Caki2 (cell line): ENCODE measurements at places on chromosomes 16 and 17. TPM values are rescaled to one million over a fixed set of nuclear protein-coding genes. Genes with fewer than 3 reads are reported as not detected.

- no peak for DNase-seq
Measured at GRCh38 chr16:53515811-53516210, 12.8 kb upstream of the AKTIP start.

DNA sequence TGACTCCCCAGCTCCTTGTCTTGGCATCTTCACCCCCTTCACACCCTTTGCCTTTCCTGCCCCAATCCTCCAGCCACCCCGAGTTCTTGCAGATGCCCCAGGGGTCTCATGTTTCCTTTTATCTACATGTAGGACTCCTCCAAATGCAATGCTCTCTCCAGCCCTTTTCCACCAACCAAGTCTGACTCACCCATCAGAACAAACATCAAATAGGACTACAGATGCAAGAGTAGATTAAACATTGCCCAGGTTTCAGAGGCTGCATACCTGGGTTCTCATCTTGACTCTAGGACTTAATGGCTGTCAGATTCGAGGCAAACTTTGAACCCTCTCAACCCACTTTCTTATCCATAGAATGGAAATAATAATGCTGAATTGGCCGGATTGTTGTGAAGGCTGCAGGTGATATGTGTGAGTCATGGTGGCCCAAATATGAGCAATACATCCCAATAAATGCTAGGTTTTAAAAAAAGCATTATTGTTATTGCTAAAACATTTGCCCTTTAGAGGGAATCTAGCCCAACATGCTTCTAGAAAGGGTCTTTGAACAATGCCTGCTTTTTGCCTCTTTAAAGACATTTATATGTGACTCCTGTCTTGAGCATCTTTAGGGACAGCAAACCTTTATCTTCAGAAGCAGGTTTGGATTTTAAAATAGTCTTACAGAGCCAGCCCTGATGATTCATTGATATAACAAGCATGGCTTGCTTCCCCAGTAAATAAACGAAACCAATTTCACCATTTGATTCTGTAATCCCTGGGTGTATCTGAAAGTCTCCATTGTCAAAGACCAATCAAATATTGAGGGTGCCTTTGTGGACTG lies 310.1 kb downstream of the FOXL1 start:
- no peak for DNase-seq

The FBXO39 gene
- total RNA-seq: not detected in 2 replicates

The SHISA9 gene
- total RNA-seq: 23.3 and 24.2 TPM in 2 replicates

GRCh38 chr17:7138800-7139381 lies 24.3 kb upstream of the ASGR2 start:
- DNase-seq: no peak

- no peak for DNase-seq
Measured at GRCh38 chr16:76125871-76126270, 151.3 kb upstream of the CNTNAP4 start.

The GPR179 gene
- total RNA-seq: 0.07 TPM in 1 of 2 replicates, not detected in the other

- DNase-seq: no peak
Measured at GRCh38 chr17:44925731-44926697, 10.7 kb upstream of the GFAP start.

GRCh38 chr17:80948976-80949450 lies 42.6 kb upstream of the CHMP6 start:
- DNase-seq: no peak

DNA sequence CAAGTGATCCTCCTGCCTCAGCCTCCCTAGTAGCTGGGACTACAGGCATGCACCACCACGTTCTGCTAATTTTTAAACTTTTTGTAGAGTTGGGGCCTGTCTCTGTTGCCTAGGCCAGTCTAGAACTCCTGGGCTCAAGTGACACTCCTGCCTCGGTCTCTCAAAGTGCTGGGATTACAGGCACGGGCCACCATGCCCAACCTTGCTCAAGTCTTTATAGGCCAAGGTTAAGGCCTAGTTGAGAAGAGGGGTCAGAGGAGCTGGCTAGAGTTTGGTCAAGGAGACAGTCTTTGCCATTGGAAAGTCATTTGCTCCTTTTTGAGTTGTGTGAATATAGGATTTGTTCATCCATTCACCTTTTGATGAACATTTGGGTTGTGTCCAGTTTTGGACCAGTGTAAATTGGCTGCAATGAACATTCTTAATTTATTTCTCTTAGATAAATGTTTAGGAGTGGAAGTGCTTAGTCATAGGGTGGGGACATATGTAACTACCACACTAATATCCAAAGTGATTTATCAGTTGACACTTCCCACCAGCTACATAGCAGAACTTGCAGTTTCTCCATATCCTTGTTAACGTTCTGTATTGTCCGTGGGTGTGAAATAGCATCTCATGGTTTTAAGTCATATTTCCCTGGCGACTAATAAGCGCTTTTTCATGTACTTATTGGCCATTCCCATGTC lies 30.7 kb upstream of the ARHGAP17 start:
- peak; percentile 56 for DNase-seq

GRCh38 chr17:81453712-81454111 lies 58.5 kb downstream of the BAHCC1 start:
- DNase-seq: no peak

The PTGES3L gene
- not detected in 2 replicates for total RNA-seq

The CYB561 gene
- total RNA-seq: 40.1 and 43.8 TPM in 2 replicates

The NPIPB8 gene
- total RNA-seq: not detected in 2 replicates

GRCh38 chr16:65889533-65889966 lies 476.9 kb upstream of the CDH5 start:
- no peak for DNase-seq

The ABHD15 gene
- total RNA-seq: 19.3 and 27.6 TPM in 2 replicates

DNA sequence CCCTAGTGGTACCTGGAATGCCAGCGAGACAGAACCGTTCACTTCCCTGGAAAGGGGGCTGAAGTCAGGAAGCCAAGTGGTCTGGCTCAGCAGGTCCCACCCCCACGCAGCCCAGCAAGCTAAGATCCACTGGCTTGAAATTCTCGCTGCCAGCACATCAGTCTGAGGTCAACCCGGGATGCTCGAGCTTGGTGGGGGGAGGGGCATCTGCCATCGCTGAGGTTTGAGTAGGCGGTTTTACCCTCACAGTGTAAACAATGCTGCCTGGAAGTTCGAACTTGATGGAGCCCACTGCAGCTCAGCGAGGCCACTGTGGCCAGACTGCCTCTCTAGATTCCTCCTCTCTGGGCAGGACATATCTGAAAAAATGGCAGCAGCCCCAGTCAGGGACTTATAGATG lies 464.7 kb upstream of the TOM1L1 start:
- DNase-seq: no peak

The HLF gene
- total RNA-seq: 4.1 and 6.0 TPM in 2 replicates

The LITAFD gene
- not detected in 2 replicates for total RNA-seq

The PIK3R6 gene
- not detected in 2 replicates for total RNA-seq

- peak; percentile 73 for DNase-seq
Measured at GRCh38 chr17:39738568-39738901, 797 bp downstream of the GRB7 start.

DNA sequence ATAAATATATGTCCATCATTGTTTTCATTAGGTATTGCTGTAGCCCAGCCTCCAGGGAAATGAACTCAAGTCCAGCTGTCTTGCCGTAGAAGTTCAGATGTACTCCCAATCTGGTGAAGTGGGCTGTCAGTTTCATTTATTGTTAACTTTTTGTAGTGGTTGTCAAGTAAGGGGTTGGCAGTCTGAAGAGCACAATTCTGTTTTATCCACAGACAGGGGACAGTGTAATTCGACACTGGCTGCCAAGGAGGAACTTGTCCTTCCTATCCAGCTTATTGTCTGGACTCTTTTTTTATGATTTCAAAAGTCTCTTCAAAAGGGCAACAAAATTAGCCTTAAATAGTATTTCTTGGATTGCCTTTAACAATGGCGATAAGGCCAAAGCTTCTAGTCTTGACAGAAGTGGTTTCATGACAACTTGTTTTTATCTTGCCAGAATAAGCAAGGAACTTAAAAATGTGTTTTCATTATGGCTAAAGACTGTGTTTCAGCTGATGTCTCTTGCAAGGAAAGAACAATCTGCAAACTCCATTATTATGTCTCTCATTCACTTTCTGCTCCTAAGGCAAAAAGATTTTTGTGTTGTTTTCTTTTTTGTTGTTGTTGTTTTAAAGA lies 73.9 kb upstream of the TANC2 start:
- DNase-seq: no peak

DNA sequence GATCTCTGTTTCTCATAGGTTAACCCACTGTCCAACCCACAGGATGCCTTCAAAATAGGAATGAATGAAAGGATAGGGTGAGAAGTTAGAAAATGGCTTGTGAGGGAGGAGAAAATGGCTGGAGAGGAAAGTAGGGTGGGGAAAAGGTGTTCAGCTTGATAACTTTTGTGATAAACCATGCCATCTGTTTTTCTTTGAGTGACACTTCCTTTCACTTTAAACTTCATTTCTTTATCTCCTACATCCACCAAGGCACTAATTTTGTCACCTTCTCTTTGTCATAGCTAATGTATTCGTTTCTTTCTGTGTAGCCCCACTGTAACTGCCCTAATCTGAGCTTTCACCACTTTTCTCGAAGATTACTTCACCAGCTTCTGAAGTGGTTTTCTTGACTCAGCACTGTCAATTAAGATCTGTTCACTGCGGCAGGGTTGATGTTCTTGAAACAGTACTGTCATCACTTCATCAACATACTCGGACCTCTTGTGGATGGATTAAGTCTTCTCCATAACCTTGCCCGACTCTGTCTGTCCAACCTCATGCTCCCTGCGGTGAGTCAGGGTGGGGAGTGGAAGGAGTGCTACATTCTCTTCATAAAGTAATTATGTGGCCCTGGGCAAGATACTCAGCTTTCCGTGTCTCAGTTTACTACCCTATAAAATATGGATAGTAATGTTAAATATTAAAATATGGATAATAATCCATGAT lies 5.5 kb upstream of the KRT10 start:
- peak; percentile 67 for DNase-seq

The TPSD1 gene
- not detected in 2 replicates for total RNA-seq

The DPEP2 gene
- not detected in 2 replicates for total RNA-seq

The ANKFN1 gene
- 0.10 and 0.46 TPM in 2 replicates for total RNA-seq

DNA sequence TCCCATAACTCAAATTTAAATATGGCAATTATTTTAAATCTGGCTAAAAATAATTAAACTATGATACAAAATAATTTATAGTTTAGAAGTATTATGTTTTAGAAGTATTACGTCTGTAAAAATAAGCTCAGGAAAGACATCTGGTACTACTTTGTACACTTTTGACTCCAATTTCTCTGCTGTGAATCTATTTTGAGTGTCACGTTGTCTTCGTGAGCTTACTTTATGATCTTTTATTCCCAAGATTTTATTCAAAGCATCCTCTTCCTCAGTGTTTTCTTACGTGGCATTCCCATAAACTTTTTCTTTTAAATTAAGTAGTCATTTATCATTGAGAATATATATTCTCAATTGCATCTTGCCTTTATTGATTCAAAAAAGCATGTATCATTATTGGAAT lies 223.3 kb upstream of the KCNJ16 start:
- no peak for DNase-seq

GRCh38 chr16:80862160-80862705 lies 57.8 kb upstream of the CDYL2 start:
- no peak for DNase-seq

DNA sequence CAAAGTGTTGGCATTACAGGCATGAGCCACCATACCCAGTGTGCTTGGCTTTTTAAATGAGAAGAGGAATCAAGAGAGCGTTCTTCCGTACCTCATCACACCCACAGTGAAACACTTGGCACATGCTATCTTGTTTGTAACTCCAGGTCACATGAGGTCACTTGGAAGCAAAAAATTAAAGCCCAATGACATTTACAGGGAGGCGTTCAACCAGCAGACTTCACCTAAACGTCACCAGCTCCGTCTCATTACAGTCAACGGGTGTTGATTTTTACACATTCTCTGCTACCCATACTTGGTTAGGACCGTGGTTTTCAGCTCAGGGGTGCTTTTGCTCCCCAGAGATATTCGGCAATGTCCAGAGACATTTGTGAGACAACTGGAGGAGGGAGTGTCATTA lies 127.0 kb downstream of the XYLT1 start:
- DNase-seq: no peak

DNA sequence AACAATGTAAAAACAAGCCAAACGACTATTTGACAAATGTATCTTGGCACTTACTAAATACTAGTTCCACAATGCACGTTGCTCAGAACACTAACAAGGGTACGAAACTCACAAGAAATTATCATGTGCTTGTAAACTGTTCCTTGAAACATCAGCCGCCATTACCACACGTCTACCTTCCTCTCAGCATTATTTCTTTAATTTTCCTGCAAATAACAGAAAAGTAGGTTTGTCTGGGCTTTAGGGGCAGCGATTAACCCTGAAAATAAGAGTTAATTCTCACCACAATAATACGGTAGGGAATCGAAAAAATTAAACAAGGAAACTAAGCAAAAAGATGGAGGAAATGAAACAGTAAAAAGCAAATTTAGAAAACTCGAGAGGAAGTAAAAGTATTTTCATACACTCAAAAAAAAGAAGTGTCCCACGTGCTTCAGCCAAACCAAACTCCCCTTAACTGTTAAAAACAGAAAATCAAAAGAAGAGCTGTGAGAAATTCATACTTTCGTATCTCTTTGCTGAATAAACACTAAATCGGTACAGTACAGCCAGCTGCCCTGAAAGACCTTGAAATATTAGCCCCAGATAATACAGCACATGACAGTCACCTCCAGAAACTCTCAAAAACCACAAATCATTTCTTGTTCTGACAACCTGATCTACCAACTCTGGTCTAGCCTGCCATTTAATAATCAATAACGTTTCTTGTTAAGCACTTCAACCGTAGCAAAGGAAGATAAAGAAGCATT lies 1.2 kb downstream of the ARHGAP17 start:
- DNase-seq: no peak

The CD300LF gene
- not detected in 2 replicates for total RNA-seq

- DNase-seq: no peak
Measured at GRCh38 chr17:70017112-70017511, 57.9 kb upstream of the KCNJ16 start.

DNA sequence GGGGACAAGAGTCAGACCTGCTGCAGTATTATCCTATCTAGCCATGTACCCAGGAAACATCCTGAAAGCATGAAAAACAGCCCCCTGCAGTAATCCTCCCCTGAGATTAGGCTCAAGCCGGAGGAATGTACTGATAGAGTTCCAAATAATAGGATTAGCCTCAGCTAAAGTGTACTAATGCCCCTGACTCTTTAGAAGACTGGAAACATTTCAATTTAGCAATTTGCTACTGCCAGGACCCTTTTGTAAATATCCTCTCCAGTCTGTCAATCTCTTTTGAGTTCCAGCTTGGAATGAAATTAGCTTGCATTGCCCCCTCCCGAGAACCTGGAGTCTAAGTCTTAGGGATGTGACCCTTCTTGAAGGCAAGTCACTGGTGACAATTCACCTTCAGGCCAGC lies 110.8 kb upstream of the DNAH9 start:
- DNase-seq: no peak

DNA sequence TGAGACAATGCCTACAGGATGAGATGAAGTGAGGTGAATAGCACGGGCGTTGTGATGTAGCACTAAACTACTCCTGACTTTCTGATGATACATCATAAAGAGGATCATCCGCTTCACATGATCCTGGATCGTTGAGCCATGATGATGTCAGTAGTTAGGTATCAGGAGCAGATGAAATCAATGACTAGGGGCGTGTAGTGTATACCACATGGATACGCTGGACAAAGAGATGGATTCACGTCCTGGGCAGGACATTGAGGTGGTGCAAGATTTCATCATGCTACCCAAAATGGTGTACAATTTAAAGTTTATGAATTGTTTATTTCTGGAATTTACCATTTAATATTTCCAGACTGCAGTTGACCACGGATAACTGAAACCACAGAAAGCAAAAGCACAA lies 156.6 kb downstream of the ANKFN1 start:
- DNase-seq: no peak

The CSH1 gene
- total RNA-seq: not detected in 2 replicates

GRCh38 chr17:48463526-48463925 lies 33.5 kb upstream of the SKAP1 start:
- DNase-seq: no peak
